ENCODE measurements at places on chromosomes 13 and 19.

GRCh38 chr13:40439928-40440327 lies 226.5 kb downstream of the FOXO1 start:
- DNase-seq = no peak

DNA sequence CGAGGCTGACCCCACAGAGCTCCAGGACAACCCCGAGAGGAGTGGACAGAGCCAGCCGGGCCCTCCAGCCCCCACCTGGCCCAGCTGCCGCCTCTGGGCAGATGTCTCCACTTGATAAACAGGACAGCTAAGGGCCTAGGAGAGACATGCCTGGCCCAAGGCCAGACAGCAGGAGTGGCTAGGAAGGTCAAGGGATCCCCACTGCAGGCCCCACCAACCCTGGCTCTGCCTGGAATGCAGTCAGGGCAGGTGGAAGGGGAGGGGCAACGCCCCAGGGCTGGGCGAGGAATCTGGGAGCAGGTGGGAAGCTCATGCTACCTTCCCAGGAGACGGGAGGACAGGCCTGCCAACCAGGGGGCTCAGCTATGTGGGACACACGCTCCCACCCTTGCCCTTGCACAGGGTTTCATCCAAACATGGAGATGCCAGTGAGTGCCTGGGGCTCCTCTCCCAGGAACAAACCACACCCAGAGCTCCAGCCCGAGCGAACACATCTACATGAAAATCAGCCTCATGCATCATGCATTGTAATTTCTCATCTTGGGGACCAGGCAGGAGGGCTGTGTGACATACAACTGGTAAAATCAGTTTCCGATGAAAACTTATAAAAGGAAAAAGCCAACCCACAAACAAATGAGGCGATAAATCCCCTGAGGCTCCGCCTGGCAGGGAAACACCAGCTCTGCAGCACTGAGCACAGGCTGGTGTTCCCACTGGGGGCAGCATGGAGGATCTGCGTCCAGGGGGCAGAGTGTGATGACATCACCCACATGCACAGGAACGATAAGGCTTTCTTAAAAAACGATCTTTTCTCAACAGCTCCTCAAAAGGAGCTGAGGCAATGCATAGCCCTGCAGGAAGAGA lies 25.0 kb downstream of the SH3GL1 start:
- no peak for DNase-seq

DNA sequence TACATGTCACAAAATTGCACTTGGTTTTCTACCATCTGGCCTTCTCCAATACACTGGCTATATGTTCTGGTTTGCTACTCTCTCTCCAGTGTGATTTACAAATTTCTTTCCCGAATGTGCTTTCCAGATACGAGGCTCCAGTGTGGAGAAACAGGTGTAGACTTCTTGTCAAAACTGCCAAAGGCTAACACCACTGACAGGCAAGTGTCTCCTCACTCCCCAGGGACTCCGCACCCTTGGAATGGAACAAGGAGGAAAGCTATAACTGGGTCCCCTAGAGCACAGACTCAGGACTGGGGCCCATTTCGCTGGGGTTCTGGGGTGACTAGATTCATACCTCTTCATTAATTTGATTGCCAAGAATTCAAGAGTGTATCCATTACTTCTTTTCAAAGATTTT lies 161.8 kb downstream of the FOXO1 start:
- DNase-seq = no peak

DNA sequence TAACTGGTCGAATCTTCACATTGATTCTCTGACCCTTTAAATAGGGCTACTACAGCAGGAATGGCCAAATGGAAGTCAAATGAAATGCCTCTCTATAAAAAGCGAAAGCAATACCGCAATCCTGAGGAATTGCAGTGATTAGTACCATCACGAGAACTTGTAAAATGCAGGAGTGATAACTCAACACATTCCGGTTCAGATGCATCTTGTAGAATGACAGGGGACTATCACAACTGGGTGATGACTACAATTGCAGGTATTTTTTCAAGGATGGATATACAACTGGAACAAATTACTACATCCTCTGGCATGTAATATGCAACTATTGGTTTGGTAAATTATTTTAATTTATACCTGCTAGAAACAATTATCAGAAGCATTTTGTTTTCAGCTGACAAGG lies 140.4 kb downstream of the PCDH20 start:
- no peak for DNase-seq

DNA sequence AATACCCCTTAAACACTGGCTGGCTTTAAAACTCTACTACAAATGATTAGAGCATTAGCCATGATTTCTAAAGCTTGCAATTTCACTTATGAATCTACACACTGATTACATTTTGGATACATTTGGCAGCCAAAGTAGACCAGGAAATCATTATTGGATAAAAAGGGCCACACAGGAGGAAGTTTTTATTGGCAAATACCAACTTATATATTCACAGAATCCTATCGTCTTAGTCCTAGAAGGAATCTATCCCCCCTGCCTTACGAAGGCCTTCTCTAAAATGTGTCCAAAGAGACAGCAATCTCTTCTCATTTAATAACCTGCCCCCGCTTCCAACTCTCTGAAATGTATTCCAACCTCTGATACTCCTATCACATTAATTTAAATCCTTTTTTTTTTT lies 52.5 kb downstream of the KLF5 start:
- no peak for DNase-seq

DNA sequence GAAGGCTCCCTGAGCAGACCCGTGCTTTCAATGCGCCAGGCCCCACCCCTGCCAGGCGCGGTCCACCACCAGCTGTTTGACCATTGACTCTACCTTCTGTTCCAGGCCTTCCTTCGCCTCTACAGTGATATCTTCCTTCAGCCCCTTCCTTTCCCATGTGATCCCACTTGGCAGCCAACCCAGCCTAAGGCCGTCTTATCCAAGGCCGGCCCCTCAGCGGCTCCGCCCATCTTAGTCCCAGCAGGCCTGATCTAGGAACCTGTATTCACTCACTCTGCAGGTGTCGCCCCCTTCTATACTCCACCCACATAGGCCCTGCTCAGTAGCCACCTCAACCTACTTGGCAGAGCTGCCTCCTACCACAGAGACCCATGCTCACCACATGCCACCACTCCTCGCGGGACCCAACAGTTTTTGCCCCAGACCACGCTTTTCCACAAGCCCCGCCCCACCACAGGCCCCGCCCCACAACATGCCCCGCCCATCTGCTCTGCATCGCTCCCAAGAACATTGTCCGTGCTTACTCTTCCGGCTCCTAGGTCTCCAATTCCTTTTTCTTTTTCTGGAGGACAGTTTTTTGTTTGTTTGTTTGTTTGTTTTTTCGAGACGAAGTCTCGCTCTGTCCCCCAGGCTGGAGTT lies 2.9 kb downstream of the RASIP1 start:
- no peak for DNase-seq

DNA sequence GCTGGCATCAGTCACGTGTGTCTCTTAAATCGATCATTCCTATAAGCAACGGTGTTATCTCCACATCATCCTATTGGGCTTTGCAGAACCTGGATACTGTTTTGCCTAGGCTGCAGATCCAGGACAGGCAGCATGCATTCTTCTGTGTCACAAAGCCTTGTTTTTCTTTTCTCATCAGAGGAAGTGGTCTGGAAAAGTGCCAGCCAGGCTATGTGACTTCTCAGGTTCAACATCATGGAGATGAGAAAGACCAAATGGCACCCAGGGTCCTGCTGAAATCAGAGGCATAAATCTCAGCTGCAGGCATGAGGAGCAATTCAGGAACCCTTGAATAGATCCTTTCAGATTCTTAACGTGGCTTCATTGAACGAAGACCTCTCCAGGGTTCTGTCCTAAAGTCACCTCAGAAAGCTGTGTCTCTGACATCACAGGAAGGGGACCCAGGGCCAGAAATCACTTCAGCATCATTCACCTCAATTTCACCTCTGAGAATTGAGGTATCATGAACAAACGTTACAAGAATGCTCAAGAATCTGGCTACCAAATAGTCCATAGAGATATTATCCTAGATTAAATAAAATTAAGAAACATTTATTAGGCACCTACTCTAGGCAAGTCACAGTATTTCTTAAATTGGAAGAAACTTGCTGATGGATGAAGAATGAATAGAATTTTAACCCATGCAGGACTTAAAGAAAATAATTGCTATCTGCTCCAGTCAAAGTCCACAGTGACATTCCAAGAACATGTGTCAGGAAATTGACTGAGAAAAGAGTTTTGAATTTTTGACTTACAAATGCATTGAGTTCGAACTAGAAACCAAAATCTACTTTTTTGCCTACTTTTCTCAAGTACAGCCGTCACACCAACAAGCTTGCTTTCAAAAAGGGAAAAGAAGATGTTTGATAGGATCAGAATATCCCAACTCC lies 124.1 kb downstream of the COG6 start:
- DNase-seq = no peak

GRCh38 chr13:98335721-98336120 lies 158.7 kb upstream of the RNF113B start:
- no peak for DNase-seq

DNA sequence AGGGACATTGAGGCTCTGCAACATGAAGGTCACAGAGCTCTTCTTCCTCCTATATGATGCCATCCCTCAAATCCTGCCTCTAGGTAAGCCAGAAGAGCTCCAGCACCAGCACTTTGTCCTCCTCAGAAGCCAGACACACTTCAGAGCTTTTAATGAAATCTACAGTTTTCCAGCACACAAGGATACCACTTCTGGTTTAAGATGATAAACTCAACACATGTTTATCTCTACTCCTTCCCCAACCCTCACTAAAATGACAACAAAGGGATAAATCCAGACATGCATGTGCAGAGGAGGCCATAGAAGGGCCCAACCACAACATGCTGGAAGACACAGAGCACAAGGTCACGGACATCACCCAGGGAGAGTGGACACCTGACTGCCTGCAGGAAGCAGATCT lies 195.3 kb downstream of the USP12 start:
- DNase-seq = no peak

DNA sequence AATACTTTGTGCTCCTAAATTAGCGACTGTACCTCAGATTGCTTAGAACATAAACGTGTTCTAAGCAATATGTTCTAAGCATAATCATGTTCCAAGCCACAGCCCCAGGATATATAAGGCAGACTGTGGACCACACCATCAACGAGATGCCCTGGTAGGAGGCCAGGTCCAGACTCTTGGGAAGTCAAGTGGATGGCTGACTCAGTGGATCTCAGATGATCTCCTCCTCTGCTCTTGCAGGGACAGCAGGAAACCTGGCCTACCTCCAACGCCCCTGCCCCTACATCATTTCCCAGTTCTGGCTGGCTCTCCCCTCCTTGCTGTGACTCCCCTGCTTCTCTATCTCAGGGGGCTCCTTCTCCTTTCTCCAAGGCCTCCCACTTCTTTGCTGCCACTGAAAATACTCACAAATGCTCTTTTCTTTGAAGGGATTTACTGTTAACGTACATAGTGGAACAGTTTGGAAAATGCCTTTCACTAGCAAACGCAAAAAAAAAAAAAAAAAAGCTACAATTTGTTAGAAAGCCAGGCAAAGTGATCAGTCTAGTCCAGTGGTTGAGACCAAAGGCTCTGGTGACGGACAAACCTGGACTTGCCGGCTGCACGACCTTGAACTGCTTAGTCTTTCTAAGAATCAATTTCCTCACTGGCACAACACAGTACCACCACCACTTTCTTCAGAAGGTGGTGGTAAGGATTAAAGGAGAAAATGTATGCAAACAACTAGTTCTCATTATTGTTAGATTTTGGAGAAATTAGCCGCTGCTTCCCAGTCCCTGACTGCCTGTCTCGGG lies 3.0 kb downstream of the TMTC4 start:
- DNase-seq = no peak

DNA sequence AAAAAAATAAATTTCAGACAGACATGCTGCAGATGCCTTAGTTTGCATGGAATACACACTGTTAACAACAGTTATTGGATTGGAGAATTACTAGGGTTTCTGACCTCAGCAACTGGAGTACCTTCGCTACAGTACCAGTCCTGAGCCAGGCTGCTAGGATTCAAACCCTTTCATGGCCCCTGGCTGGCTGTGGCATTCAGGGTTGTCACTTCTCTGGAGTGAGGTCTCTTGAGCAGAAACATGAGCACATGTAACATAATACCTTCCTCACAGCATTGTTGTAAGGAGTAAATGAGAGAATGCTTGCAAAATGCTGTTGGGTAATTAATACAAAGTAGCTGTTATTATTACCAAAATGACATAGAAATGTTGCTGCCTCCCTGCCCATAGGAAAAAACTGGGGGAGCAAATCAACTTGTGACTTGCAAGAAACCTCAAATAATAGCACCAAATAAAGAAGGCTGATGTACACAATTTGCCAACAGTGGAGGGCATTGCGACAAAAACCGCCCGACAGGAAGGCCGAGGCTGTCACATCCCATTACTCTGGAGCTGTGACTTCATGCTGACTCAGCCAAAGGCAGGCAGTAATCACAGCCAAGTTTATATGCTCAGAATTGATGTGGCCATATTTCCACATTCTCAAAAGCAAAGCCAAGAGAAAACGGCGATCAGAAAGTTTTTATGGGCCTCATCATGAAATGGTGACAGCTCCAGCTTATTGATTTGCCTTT lies 100.4 kb downstream of the RFC3 start:
- DNase-seq = no peak

GRCh38 chr19:9296336-9296735 lies 13.3 kb downstream of the ZNF699 start:
- DNase-seq = no peak

GRCh38 chr13:36882829-36883390 lies 37.1 kb downstream of the SMAD9 start:
- no peak for DNase-seq

GRCh38 chr19:52566121-52566520 lies 4.0 kb upstream of the ZNF701 start:
- no peak for DNase-seq

DNA sequence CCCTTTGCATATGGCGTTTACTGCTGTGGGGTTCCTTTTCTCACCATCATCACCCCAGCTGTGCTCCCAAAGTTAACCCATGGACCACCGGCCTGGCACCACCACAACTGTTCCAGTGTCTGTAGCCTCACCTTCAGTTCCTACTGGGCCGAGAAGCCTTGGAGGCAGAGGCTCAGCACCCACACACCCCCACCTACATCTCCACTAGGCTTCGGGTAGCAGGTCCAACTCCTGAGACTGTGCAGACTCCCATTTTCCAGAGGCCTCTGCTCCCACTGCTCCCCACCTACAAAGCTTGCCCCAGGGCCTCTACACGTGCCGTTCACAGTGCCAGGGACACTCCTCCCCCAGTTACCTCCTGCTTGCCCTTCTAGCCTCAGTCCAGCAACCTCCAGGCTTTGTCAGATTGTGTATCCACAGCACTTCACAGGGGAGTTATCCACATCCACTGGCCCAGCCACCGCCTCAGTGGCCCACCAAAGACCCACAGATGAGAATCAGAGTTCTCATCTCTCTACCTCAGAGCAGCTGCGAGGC lies 14.1 kb downstream of the SLC27A5 start:
- DNase-seq = no peak

GRCh38 chr13:108828086-108828815 lies 198.8 kb downstream of the MYO16 start:
- DNase-seq = no peak

- DNase-seq = no peak
These were observed 1.5 kb upstream of the TMEM145 start for GRCh38 chr19:42311657-42312056.

- DNase-seq = no peak
These were observed 100.7 kb downstream of the MBNL2 start for GRCh38 chr13:97322740-97323342.

- DNase-seq = no peak
These were observed 36.2 kb downstream of the GPC6 start for GRCh38 chr13:93262729-93263345.
